ENCODE measurements at places on chromosomes 11 and 22. TPM values are rescaled to one million over a fixed set of nuclear protein-coding genes. Genes with fewer than 3 reads are reported as not detected.

OR52E8 gene
- not detected for total RNA-seq

FXYD2 gene
- not detected for total RNA-seq

UCP3 gene
- 3.1 TPM for total RNA-seq

DEFB108B gene
- not detected for total RNA-seq

TYR gene
- 29.9 TPM for total RNA-seq

CNTN5 gene
- not detected for total RNA-seq

PLEKHA7 gene
- 29.8 TPM for total RNA-seq

CARD10 gene
- total RNA-seq: 15.8 TPM

TRIM34 gene
- total RNA-seq: 5.0 TPM

RHOD gene
- 68.3 TPM for total RNA-seq

OR5B21 gene
- total RNA-seq: not detected

PIWIL4 gene
- 0.91 TPM for total RNA-seq

ZBTB44 gene
- total RNA-seq: 62.0 TPM

SPI1 gene
- 11.5 TPM for total RNA-seq

HEPHL1 gene
- total RNA-seq: 15.2 TPM

KDM4E gene
- total RNA-seq: not detected

CARNS1 gene
- total RNA-seq: 0.68 TPM

LINC01488 gene
- not detected for total RNA-seq

SCUBE1 gene
- 1.1 TPM for total RNA-seq

DYNC2H1 gene
- total RNA-seq: 8.4 TPM

BEST1 gene
- total RNA-seq: 4.1 TPM

POU2AF2 gene
- total RNA-seq: not detected

KIF18A gene
- total RNA-seq: 3.3 TPM

OR52N5 gene
- not detected for total RNA-seq
